ENCODE measurements at places on chromosomes 16 and 17.

DNA sequence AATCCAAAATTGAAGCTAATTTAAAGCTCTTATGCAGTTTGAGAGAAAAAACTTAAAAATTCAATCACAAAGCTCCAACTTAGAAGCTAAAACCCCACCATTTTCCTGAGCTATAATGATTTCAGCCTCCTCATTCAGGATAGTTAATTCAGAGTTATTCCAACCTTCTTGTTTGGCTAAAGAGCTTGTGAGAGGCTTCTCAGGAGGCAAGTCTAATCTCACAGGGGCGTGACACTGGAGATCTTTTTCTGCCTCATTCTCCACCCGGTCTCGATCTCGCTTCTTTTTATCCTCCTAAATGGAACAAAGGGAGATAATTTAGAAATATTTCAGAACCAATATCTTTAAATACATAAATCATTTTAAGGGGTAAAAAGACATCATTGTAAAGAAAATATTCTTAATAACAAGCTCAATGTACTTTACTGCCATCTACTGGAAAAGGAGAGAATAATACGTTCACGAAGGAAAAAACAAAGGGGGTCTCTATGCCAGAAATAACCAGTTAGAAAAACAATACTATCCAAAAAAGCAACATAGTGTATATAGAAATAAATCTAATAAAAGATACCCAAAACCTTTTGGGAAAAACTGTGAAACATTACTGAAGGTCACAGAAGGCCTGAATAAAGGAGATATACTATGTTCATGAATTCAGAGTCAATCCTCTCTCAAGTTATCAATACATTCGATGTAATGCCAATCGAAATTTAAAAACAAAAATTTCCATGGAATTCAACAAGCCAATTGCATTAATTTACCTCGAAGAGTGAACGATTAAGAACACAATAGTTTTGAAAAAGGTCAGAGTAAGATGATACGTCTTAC, 13.9 kb downstream of the BRD7 start:
- DNase-seq: no peak

- no peak for DNase-seq
Measured at GRCh38 chr17:79047291-79047920, 23.4 kb downstream of the C1QTNF1 start.

DNA sequence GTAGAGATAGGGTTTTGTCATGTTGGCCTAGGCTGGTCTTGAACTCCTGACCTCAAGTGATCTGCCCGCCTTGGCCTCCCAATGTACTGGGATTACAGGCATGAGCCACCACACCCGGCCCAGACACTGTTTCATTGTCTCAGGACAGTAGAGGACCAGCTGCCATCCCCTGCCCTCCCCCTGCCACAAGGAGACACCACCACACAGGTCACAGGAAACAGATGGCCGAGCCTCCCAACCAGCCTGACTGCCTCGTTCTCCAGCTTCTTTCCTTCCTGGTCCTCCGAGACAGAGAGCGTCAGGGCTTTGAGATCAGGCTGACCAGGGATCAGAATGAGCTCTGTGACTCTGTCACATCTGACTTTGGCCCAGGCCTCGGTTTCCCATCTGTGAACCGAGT, 20.8 kb upstream of the RNPS1 start:
- DNase-seq: no peak

GRCh38 chr16:58499615-58500351, at the start of gene NDRG4:
NDRG4 (plus strand) TSS chr16:58500143; CDS start chr16:58500249, 106 bp downstream.
- peak; percentile 84 for DNase-seq
